ENCODE measurements at places on chromosomes 6 and 20. TPM values are rescaled to one million over a fixed set of nuclear protein-coding genes. Genes with fewer than 3 reads are reported as not detected.

Gene DEFB124
- not detected for total RNA-seq

Gene KCNK5
- 31.8 TPM for total RNA-seq

Gene EGFL8
- total RNA-seq = 4.5 TPM

Gene IYD
- 1.9 TPM for total RNA-seq
